Panc1 (cell line): ENCODE measurements at places on chromosomes 6 and 20. TPM values are rescaled to one million over a fixed set of nuclear protein-coding genes. Genes with fewer than 3 reads are reported as not detected.

ZCCHC3 gene
- 18.9 TPM for total RNA-seq

OSBPL2 gene
- total RNA-seq: 41.4 TPM

FILIP1 gene
- 0.26 TPM for total RNA-seq

RAMACL gene
- total RNA-seq: 0.13 TPM

SLC26A8 gene
- not detected for total RNA-seq
